GM12878 (cell line): ENCODE measurements at places on chromosomes 6 and 20.
A peak's percentile ranks its signal among the peaks of the same experiment; 100 is the strongest.

- no peak for DNase-seq
- no peaks in the 10 kb centered on the region for H3K36me3 ChIP-seq
- H3K27ac ChIP-seq = no peak overlapping the region
- no peaks in the 10 kb centered on the region for H3K4me1 ChIP-seq
- H3K4me3 ChIP-seq = no peak overlapping the region
Measured at GRCh38 chr6:88296694-88297093, 130.5 kb upstream of the CNR1 start.

DNA sequence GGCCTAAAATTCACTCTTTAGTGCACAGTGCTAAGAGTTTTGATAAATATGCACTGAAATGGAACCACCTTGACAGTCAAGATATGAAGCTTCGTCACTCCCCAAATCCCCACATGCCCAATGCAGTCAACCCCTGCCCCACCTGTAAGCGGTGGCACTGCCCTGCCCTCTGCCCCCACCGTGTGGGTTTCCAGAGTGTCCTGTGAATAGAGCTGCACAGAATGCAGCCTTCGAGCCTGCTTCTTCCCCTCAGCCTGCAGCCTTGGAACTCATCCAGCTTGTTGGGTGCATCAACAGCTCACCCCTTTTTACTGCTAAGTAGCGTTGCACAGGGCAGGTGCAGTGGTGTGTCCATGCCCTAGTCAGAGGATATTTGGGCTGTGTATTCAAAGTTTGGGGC lies 216.3 kb downstream of the SYNDIG1 start:
- no peak for DNase-seq
- H3K27ac ChIP-seq = no peak overlapping the region
- H3K27me3 ChIP-seq = no peaks in the 10 kb centered on the region
- no peak overlapping the region for H3K4me3 ChIP-seq

GRCh38 chr20:18164356-18164755 lies 26.7 kb downstream of the KAT14 start:
- no peaks in the 10 kb centered on the region; the same call in 1 of the 2 replicates for H3K4me1 ChIP-seq
- no peak for DNase-seq
- H3K27ac ChIP-seq = no peak overlapping the region
- peaks cover 7% of the 10 kb centered on the region for H3K36me3 ChIP-seq

- H3K36me3 ChIP-seq = no peaks in the 10 kb centered on the region
- no peak for DNase-seq
- H3K27ac ChIP-seq = no peak overlapping the region
- H3K4me1 ChIP-seq = no peaks in the 10 kb centered on the region
- no peaks in the 10 kb centered on the region for H3K27me3 ChIP-seq
Measured at GRCh38 chr20:4519534-4519933, 202.2 kb upstream of the PRND start.

DNA sequence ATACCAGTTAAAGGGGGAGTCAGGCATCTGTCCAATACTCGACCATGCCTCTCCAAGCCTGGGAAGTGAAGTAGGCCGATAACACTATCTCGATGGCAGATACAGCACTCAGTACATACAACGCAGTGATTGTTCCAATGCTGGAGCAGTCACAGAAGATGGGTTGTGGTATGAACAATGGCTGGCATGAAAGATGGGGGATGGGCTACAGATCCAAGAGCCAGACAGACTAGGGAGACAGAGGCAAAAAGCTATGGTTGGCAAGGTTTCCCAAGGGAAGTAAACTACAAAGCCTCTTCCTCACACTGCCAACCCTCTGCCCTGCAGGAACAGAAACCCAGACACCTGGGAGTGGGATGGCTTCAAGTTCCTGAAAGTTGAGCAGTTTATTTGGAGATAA lies 19.2 kb downstream of the FKBP1A start:
- no peak overlapping the region for H3K4me3 ChIP-seq
- no peak overlapping the region for H3K27ac ChIP-seq
- no peaks in the 10 kb centered on the region for H3K27me3 ChIP-seq
- peaks cover 15% of the 10 kb centered on the region for H3K36me3 ChIP-seq
- peaks cover 27% of the 10 kb centered on the region for H3K4me1 ChIP-seq

GRCh38 chr6:12911427-12911826 lies 194.9 kb downstream of the PHACTR1 start:
- no peaks in the 10 kb centered on the region for H3K27me3 ChIP-seq
- H3K27ac ChIP-seq = no peak overlapping the region
- DNase-seq = no peak

GRCh38 chr6:158255989-158256601 lies 56.2 kb upstream of the TULP4 start:
- H3K4me1 ChIP-seq = peaks cover 4% of the 10 kb centered on the region
- H3K36me3 ChIP-seq = no peaks in the 10 kb centered on the region
- no peak for DNase-seq
- H3K4me3 ChIP-seq = no peak overlapping the region

GRCh38 chr6:146341493-146342230 lies 202.0 kb upstream of the RAB32 start:
- H3K4me1 ChIP-seq = no peaks in the 10 kb centered on the region
- H3K27me3 ChIP-seq = no peaks in the 10 kb centered on the region
- no peak overlapping the region for H3K27ac ChIP-seq

DNA sequence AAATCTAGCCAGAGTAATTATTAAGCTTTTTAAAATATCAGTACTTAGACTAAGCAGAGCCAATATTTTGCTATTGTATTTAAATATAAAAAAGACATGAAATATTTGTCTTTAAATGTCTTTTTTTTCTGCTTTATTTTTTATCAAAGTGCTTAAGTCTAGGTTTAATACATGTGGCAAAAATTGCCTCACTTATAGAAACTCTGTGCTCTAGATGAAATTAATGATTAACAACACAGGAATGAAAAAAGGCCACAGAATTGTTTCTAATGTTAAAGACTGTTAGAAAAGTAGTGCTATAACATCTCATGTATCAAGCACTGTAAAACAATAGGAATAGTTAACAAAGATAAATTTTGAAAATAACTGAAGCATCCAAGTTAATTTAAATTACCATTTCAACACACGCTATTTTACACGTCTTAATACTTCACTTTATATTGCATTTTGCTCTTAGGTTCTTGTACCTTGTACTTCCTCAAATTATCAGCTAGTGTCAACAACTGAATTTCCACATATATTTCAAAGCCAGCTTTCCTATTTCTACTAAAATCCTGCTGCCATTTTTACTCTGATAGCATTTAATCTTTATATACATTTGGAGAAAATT lies 1515.1 kb downstream of the HACE1 start:
- no peaks in the 10 kb centered on the region for H3K27me3 ChIP-seq
- no peak overlapping the region for H3K27ac ChIP-seq
- no peak for DNase-seq
- H3K36me3 ChIP-seq = no peaks in the 10 kb centered on the region
- no peak overlapping the region for H3K4me3 ChIP-seq
- no peaks in the 10 kb centered on the region for H3K4me1 ChIP-seq

DNA sequence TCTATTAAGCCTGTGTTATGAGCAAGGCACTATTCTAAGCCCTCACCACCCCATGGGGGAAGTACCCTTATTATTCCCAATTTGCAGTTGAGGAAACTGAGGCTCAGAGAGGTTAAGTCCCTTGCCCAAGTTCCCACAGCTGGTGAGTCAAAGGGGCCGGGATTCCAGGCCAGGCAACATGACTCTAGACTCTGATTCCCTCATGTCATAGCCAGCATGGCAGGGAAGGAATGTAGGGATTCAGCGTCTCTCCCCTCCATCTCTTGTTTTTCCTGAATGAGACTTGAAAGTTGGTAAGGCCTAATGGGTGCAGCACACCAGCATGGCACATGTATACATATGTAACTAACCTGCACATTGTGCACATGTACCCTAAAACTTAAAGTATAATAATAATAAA lies 6.7 kb downstream of the C6orf132 start:
- H3K4me3 ChIP-seq = no peak overlapping the region

DNA sequence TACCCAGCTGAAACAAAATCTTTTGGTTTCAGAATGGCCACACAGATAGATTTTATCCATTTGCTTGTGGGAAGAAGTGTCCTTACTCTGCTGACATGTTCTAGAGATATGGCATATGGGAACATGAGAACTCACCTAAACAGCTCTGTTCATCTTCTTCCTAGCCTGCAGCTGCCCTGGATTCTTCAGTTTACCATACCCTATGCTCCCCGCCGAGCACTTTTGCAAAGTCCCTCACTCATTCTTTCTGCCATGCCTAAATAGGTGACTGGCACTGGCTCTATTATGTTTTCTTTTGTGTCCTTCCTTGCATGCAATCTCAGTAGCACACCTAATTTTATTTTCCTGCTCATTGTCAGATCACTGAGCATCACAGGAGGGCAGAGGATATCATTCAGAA lies 293.7 kb upstream of the RSPO3 start:
- H3K36me3 ChIP-seq = no peaks in the 10 kb centered on the region
- DNase-seq = no peak
- no peak overlapping the region for H3K4me3 ChIP-seq
- no peaks in the 10 kb centered on the region for H3K27me3 ChIP-seq

DNA sequence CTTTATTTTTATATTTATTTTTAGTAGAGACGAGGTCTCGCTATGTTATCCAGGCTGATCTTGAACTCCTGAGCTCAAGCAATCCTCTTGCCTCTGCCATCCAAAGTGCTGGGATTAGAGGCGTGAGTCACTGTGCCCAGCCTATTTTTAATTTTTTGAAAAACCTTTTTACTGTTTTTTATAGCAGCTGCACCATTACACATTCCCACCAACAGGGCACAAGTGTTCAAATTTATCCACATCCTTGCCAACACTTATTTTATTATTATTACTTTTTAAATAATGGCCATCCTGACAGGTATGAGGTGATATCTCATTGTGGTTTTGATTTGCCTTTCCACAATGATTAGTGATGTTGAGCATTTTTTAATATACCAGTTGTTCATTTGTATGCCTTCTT lies 42.5 kb downstream of the PACSIN1 start:
- no peaks in the 10 kb centered on the region for H3K27me3 ChIP-seq
- H3K36me3 ChIP-seq = no peaks in the 10 kb centered on the region
- no peaks in the 10 kb centered on the region for H3K4me1 ChIP-seq
- DNase-seq = no peak
- no peak overlapping the region for H3K27ac ChIP-seq
- H3K4me3 ChIP-seq = no peak overlapping the region

- no peak for DNase-seq
- no peak overlapping the region for H3K4me3 ChIP-seq
- H3K27ac ChIP-seq = no peak overlapping the region
- H3K4me1 ChIP-seq = no peaks in the 10 kb centered on the region
Measured at GRCh38 chr20:1203630-1204029, 376 bp downstream of the C20orf202 start.

- no peaks in the 10 kb centered on the region for H3K4me1 ChIP-seq
- H3K27me3 ChIP-seq = no peaks in the 10 kb centered on the region; the same call in 1 of the 2 replicates
Measured at GRCh38 chr20:46967646-46968045, 73.0 kb downstream of the EYA2 start.

DNA sequence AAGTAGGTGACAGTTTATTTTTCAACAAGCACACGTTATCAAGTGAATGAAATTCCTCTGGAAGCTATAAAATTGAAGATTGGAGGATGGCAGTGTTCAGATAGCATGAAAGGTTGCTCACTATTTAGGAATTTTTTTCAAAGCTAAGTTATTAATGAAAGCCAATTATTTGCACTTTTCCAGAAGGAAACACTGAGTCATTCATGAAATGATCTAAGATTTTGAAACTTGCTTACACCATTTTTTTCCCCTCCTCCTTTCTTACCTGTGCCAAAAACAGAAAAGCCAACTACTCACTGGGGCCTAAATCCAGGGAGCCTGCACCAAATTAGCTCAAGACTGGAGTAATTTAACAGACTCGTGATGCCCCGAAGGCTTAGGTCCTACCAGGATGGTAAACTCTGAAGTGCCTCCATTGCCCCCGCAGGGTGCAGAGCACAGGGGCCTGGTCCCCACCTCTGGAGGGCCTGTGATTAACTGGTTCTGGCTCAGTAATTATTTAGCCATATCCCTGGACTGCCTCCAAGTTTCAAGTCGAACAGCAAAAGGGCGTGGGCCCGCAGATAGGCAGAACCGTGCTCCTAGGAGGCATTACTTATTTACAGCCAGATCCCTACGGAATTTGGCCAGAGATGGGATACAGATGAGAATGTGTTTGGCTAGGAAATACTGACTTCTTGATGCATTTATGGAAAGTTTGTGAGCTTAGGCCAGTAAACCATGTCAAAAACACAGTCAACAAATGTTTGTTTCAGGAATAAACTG lies 28.0 kb upstream of the ZNF217 start:
- no peaks in the 10 kb centered on the region for H3K36me3 ChIP-seq
- peak; percentile 59 for DNase-seq
- peaks cover 38% of the 10 kb centered on the region for H3K4me1 ChIP-seq
- peak overlapping the region; percentile 99 for H3K27ac ChIP-seq

GRCh38 chr6:151005896-151006632 lies 140.6 kb downstream of the MTHFD1L start:
- H3K4me3 ChIP-seq = no peak overlapping the region
- DNase-seq = no peak
- no peaks in the 10 kb centered on the region for H3K27me3 ChIP-seq
- no peak overlapping the region for H3K27ac ChIP-seq
- H3K36me3 ChIP-seq = peaks cover 6% of the 10 kb centered on the region; the same call in 1 of the 2 replicates
- H3K4me1 ChIP-seq = peaks cover 10% of the 10 kb centered on the region

DNA sequence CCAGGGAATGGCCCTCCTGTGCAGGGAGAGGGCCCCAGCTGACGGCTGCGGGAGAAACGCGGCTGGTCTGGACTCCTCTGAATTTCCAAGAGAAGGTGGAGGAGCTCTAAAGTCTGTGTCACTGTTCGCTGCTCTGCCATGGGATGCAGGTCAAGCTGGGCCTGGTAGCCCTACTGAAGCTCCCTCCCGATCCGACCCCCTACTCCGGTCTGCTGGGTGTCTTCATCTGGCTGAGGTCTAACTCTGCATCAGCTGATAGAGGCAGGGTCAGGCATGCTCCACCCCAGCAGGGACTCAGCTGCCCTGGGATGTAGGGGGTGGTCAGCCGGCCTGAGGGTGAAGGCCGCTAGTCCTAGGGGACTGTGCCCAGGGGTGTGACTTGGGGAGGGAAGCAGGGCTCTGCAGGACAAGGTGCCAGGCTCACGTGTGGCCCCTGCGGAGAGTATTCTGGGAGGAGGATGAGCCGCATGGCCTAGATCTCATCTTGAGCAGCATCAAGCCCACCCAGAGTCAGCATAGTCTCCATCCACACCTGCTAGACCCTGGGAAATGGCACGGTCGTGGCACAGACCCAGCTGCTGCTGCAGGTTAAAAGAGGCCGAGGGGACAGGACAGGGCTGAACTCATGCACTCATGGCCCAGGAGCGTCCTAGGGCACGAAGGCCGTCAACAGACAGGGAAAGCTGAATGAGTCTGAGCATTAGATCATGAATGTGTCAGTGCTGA lies 1.4 kb downstream of the CST3 start:
- peak overlapping the region; percentile 73; the same call in 1 of the 2 replicates for H3K4me3 ChIP-seq
- no peak for DNase-seq
- H3K36me3 ChIP-seq = no peaks in the 10 kb centered on the region

- H3K4me3 ChIP-seq = no peak overlapping the region
- H3K27ac ChIP-seq = no peak overlapping the region
- no peak for DNase-seq
- no peaks in the 10 kb centered on the region for H3K4me1 ChIP-seq
- H3K36me3 ChIP-seq = no peaks in the 10 kb centered on the region
Measured at GRCh38 chr6:39029156-39030011, 19.2 kb upstream of the GLP1R start.
